ENCODE measurements at places on chromosomes 2 and 18.
A peak's percentile ranks its signal among the peaks of the same experiment; 100 is the strongest.

DNA sequence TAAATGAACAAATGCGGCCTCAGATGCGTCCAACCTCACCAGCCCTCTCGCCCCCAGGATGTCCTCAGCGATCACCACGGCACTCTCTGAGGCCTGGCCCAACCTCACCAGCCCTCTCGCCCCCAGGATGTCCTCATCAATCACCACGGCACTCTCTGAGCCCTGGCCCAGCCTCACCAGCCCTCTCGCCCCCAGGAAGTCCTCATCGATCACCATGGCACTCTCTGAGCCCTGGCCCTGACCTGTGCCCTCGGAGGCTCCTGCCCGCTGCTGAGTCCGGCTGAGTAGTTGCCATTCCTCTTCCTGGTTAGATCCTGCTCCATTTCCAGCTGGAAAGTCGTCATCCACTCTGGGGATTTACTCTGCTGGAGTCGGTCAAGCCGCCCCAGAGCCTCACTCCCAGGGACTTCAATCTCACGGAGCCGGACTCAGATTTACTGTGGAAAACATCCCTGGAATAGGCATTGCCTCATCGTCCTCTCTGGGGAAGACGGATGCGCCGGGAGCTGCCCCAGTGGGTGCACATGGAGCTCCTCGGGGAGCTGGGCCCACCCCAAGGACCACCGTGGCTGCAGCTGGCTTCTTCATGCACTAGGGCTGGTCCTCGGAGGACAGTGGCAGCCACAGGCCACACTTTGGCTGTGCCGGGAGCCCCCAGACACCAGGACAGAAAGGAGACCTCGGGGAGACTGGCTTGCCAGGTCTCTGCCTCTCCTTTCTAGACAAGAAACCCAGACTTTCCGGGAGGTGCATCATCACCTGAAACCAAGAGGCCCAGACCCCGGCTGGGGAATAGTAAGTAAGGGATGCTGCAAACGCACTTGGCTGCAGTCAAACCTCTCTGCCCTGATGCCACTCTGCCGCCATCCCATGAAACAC lies 230.6 kb downstream of the EIPR1 start:
- DNase-seq: no peak

GRCh38 chr2:238305965-238306671 lies 14.2 kb upstream of the TRAF3IP1 start:
- no peak for DNase-seq

DNA sequence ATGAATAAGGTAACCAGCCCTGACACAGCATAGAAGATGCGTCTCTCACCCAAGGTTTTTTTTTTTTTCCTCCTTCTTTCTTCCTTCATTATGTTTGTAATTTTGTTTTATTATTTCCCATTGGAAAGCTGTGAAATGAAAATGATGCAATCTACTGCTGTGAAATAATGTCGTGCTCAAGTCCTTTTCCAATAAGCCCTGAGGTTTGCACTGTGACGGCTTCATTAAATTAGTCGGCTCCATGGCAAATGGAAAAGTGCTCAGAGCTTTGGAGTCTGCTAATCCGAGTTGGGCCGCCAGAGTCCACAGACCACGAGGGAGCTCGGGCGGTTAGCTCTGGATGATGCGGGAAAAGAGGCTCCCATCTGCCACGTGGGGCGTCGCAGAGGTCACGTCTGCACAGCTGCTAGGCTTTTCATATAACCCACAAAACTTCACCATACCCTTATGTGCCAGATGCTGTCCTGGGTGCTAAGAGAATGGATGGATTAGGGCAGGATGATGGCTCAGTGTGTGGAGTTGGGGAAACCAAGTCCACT lies 92.3 kb upstream of the CAPN13 start:
- no peak for DNase-seq

DNA sequence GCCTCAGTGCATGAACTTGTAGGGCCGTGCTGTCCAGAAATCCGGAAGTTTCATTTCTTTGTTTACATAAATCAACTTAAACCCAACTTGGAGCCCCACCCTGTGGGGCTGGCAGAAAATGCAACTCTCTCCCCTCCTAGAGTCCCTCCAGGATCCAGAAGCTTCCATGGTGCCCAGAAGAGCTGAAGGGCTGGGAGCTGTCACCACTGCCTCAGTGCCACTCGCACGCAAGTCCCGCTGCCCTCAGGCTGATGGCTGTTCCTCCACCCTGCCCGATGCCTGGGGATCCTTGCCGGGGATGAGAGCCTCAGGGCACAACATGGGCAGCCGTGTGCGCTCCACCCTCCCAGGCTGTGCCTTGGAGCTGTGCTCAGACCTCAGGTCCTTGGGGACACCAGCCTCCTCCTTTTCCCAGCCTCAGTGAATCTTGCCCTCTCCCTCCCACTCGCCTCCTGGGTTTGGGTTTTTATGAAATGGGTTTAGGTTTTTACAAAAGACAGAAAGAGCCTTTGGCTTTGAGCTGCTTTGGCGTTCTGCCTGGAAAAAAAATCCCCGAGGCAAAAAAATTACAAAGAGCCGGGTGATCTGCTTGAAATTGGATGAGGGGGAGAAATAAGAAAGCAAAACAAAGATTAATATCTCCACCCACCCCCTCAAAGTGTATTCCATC lies 155.2 kb downstream of the TWIST2 start:
- DNase-seq: no peak

GRCh38 chr2:129478902-129479517 lies 500.5 kb upstream of the RAB6C start:
- no peak for DNase-seq

- no peak for DNase-seq
Measured at GRCh38 chr2:198857246-198857645, 600.5 kb downstream of the SATB2 start.

- DNase-seq: peak; percentile 26
Measured at GRCh38 chr2:203534621-203535077, 452 bp downstream of the RAPH1 start.

DNA sequence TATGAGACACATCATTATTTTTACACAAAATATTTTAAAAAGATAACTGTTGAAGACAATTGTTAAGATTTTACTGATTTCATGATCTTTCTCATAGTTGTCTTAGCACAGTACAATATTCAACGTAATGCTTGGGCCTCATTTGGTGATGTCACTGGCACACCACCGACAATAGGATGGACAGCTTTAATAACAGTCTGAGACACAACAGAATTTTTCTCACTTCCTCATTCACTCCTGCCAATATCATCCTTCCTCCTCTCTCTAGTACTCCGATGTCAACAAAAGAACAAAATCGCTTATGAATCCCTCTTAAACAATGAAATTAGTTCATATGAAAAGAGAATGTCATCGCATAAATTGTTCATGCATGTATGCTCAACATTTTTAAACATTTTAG lies 461.9 kb upstream of the CDH7 start:
- no peak for DNase-seq

GRCh38 chr2:15588329-15588919 lies 3.2 kb upstream of the DDX1 start:
- DNase-seq: peak; percentile 68
